Putamen (tissue), 1 donor: ENCODE measurements at places on chromosomes 4 and X.

- DNase-seq = no peak
Measured at GRCh38 chrX:129071390-129071789, 451.9 kb downstream of the SMARCA1 start.

GRCh38 chr4:36392916-36393315, 111.5 kb downstream of the DTHD1 start:
- DNase-seq = no peak

- no peak for DNase-seq
Measured at GRCh38 chr4:96016634-96017299, 176.9 kb downstream of the PDHA2 start.

DNA sequence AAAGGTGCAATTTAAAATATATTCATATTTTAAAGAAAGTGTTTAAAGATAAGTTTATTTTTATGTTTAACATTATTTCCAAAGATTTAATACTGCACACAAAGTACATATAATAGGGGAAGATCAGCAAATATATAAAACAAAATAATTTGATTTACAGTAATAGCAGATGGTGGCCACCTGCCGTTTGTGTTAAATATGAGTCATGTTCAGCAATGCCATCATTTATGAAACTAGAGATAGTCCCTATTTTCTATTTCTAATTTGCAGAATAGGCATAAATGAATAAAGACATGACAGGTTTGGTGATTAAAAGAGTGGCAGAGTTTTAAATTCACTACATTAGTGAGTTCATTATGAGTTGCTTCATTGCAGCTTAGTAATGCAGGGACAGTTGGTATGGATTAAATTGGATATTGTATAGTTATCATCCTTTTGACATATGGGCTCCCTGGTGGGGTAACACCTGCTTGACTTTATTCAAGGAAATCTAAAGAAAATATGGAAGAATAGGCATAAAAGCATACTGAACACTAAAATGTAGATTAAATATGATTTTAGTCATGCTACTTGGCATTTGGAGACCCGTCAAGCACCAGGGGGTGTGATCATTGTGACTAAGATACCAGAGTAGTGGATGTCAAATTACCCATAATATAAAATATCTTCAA, 78.8 kb upstream of the BANK1 start:
- no peak for DNase-seq

GRCh38 chr4:66956426-66956825, 588.9 kb downstream of the CENPC start:
- no peak for DNase-seq

DNA sequence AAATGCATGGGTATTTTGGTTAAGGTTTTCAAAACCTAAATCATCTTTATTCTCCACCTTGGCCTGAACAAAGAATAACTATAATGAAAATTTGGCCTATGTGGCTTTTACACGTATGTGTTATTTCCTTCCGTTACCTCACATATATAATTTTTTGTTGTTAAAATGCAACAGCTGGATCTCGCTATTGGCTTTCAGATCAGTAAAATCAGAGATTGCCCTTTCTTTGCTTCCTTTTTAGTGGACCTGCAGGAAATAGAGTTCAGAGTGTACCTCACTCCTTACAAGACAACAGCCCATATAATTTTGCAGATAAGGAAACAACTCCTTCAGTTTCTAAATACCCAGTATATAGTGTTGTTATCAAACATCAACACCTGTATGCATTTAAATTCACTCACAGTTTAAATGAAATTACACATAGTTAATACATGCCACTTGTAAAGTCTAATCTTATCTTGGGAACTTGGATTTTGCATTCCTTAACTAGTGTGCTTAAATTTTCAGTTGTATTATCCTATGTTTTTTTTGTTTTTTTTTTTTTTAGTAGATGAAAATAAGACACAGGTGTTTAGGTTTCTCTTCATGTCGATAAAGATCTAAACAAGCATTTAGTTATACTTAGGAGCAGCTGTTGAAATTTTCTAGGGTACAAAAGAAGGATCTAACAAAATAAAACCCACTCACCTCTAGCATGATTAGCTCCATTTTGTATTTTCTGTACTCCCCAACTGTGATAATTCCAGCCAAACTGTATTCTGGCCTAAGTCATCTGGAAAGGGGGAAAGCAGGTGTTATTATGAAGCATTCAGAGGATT, 96.2 kb upstream of the SPRY1 start:
- DNase-seq = no peak

DNA sequence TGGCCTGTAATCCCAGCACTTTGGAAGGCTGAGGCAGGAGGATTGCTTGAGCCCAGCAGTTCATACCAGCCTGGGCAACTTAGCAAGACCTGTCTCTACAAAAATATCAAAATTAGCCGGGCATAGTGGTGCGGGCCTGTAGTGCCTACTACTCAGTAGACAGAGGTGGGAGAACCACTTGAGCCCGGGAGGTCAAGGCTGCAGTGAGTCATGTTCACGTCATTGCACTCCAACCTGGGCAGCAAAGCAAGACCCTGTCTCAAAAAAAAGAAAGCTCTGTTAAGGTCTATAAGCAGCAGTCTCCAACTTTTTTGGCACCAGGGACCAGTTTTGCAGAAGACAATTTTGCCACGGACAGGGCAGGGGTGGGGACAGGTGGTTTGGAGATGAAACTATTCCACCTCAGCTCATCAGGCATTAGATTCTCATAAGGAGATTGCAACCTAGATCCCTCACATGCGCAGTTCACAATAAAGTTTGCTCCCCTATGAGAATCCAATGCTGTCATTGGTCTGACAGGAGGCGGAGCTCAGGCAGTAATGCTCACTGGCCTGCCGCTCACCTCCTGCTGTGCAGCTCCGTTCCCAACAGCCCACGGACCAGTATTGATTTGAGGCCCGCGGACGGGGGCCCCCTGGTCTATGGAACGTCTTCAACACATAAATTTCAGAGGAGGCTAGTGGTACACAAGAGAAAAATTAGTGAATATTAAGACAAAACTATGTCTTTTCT, 67.9 kb downstream of the KLHL8 start:
- no peak for DNase-seq

DNA sequence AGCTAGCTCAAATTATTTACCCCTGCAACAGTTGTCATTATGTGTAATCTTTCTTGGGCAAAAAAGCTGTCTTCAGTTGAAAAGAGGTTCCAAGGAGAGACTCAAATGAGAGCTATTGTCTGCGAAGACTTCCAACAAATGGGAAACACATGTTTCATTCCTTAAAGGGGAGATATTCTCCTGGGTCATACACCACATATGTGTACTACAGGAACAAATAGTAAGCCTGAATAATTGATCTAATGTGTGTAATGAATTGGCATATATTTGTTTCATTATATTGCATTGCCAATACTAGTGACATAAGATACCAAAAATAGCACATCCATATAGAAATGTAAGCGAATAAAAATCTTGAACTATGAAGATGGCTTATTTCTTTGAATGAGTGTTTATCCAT, 950.9 kb upstream of the NDST4 start:
- DNase-seq = no peak

DNA sequence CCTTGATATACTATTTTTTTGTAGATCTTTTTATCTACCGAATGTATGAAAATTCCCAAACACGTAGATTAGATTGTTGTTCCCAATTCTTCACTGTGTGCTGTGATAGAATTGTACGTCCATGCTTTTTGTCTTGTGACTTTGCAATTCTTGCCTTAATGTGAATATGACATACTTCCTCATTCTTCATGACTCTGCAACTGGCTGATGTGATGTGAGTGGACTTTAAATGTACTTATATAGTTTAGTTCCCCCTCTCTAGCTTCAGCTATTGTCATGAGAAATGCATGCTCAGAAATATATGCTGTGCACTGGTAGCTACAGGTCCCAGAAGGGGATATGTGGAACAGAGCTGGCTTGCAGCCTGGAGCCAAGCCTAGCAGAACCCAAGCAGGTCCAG, 89.4 kb downstream of the FTHL17 start:
- no peak for DNase-seq

DNA sequence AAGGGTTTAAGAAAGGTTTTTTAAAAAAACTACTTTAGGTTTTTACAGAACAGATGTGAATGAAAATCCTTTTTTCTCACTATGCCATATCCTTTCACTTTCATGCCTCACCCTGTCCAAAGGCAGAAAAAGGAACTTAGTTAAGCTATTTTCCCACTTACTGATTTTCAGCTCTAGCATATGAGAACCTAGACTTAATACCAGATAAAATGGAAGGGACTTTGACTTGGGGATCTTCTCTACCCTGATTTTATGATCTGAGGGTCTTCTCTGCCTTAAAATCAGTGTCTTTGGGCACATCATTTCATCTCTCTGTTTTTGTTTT, 42.4 kb downstream of the FNIP2 start:
- DNase-seq = no peak

DNA sequence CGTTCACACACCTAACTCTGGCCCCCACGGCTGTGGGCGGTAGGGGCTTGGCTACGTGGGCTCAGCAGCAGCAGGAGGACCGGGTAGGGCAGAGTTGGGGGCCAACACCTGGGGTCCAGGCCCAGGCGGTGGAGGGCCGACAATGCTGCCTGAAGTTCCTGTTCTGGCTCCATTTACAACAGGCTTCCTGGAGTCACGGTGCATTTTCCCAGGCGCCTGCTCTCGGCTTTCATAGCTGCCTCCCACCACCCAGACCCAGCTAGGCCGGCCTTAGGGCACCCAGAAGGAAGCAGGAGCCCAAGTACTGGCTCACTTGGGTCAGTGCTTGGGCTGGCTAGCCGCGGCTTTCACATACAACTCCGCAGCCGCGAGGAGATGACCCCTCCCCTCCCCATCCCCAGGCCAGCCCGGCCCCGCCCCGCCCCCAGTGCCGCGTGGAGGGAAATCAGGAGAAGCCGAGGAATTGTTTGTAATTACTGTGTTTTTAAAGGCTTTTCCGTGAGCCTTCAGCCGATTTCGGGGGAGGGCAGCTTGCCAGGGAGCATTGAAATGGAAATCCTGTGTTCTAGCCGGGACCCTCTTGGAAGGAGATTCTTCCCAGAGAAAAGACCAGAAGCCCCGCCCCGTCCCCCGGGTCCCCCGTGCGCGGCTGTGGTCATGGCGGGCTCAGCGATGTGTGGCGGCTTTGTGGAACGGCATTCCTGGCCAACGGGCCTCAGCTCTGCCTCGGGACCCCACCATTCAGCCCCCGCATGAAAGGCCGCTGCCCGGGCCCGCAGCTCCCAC, 28.5 kb downstream of the PJA1 start:
- DNase-seq = no peak
